ENCODE measurements at places on chromosomes 1 and 21.

GRCh38 chr1:230424391-230425251 lies 1.5 kb downstream of the PGBD5 start:
- DNase-seq, result no peak

GRCh38 chr1:212428496-212428895 lies 4.2 kb upstream of the NENF start:
- DNase-seq, result no peak

DNA sequence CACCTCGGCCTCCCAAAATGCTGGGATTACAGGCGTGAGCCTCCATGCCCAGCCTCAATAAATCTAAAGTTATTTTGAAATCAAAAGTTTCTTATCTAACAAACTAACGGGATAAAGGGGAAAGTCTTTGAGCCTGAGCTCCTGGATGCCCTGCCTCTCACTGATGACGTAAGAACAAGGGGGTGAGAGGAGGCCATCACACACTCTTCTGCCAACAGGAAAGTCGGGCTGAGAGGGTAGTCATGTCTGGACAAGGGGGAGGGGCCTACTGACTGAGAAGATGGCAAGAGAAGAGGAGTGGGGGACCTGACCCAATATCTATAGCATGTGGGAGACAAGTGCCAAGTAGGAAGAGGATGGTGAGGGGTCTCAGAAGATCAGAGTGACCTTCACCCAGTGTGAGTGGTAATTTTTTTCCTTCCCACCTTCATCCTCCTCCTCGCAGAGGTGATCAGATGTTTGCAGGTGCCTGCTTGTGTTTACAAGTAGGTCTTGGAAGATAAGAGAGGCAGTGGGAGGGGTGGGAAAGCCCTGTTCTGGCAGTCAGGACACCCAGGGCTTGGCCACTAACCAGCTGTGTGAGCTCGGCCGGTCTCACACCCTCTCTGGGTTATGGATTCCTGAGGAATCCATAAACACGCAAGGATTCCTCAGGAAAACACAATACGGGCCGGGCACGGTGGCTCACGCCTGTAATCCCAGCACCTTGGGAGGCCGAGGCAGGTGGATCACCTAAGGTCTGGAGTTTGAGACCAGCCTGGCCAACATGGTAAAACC lies 9.6 kb downstream of the UQCRHL start:
- no peak for DNase-seq

GRCh38 chr1:65341381-65341780 lies 32.0 kb downstream of the DNAJC6 start:
- no peak for DNase-seq

GRCh38 chr1:227925582-227926198 lies 22.0 kb downstream of the WNT9A start:
- no peak for DNase-seq
